ENCODE measurements at places on chromosomes 11 and 22. TPM values are rescaled to one million over a fixed set of nuclear protein-coding genes. Genes with fewer than 3 reads are reported as not detected.

The PGA5 gene
- not detected for total RNA-seq

- H3K4me3 ChIP-seq = no peak overlapping the region
- H3K27ac ChIP-seq = no peak overlapping the region
- no peaks in the 10 kb centered on the region for H3K36me3 ChIP-seq
- no peaks in the 10 kb centered on the region for H3K4me1 ChIP-seq
- H3K27me3 ChIP-seq = no peaks in the 10 kb centered on the region
Observed at GRCh38 chr11:8283465-8284230, 20.0 kb upstream of the LMO1 start.

The SLC25A22 gene
- 9.9 TPM for total RNA-seq

DNA sequence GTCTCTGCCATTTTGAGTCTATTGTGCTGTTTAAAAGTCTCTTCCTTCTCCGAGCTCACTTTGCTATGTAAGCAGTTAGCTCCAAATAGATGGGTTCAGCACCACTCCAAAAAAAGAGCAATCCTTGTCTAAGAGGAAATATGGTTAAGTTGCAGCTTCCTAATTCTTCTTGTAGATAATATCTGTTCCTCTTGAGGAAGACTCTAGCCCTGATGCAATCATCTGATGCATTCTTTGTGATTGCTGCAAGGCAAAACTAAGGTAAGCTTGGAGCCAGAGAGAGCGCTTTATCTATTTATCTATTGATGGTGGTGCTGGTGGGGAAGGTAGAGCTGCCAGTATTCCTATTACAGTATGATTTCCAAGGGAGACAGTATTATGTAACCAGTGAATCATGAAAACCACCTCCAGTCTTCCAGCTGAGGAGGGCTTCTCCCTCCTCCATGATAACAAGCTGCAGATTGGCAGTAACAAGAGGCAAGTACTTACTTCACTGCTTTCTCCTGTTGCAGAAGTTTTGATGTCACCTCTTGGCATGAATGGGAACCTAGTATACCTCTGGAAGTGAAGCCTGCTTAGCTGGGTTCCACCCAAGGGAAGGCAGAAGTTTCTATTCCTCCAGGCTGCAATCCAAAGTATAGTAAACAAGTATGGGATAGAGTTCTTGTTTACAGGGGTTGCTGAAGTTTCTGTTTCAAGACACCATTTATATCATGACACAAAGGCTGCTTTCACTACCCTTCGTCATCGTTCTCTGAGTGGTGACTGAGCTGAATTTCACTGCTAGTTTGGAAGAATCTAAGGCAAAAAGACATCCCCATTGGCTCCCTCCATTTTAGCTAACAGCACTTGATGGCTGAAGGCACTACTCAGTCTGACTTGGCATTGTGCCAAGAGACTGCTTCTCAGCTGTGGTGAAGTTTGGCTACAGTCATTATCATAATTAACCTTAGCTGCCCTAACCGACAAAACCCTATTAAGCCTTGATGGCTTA lies 49.7 kb downstream of the FDX1 start:
- no peak overlapping the region for H3K27ac ChIP-seq
- DNase-seq = peak; percentile 48
- H3K27me3 ChIP-seq = no peaks in the 10 kb centered on the region
- H3K36me3 ChIP-seq = no peaks in the 10 kb centered on the region
- H3K4me1 ChIP-seq = no peaks in the 10 kb centered on the region

DNA sequence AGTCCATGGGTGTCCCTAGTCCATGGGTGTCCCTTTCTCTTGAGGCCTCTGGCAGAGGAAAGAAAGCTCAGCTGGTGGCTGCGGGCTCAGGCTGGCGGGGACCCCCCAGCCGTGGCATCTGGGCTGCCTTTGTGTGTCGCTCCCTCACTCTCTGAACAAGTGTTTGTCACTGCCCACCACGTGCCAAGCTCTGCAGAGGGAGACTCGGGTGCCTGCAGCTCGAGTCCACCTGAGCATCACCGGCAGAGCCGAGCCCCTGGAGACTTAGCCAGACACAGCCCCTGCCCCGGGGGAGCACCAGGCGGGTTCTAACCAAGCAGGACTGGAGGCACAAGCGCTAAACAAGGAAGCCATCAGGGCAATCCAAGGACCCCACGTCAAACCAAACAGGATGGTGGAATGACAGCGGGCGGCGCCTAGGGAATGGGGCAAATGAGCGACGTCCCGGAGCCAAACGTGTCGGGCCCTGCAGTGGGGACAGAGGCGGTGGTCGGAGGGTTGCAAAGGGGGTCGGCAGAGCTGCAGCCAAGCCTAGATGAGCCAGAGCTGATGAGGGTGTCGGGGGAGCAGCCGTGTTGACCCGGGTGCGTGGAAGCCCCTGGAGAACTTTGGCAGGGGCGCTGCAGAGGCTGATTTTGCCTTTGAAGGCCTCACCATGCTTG lies 2.1 kb upstream of the GRAMD4 start:
- no peak overlapping the region for H3K4me3 ChIP-seq
- no peaks in the 10 kb centered on the region for H3K36me3 ChIP-seq
- H3K4me1 ChIP-seq = no peaks in the 10 kb centered on the region
- no peaks in the 10 kb centered on the region for H3K27me3 ChIP-seq

The MRGPRX4 gene
- not detected for total RNA-seq

GRCh38 chr22:30283342-30283741 lies 6.0 kb downstream of the CASTOR1 start:
- no peak for DNase-seq
- H3K4me1 ChIP-seq = peaks cover under 1% of the 10 kb centered on the region
- no peaks in the 10 kb centered on the region for H3K36me3 ChIP-seq
- H3K4me3 ChIP-seq = no peak overlapping the region
- H3K27me3 ChIP-seq = no peaks in the 10 kb centered on the region
- no peak overlapping the region for H3K27ac ChIP-seq

DNA sequence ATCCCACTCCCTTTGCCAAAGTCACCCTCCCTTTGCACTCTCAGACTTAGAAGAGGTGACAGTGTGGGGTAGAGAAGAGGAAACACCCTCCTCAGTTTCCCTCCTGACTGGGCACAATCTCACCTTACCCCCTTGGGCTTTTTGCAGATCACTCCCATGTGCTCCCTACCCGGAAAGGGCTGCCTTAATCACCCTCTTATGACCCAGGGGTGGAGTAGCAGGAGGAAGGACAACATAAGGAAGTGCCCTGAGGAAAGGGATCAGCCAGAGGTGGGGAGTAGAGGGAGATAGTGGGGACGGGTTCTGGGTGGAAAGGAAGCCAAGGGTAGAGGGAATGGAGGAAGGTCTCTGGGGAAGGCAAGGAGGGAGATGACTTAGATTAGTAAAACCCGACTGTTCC lies 52.0 kb downstream of the NRXN2 start:
- no peak overlapping the region for H3K4me3 ChIP-seq
- peaks cover 20% of the 10 kb centered on the region for H3K27me3 ChIP-seq
- no peak overlapping the region for H3K27ac ChIP-seq
- no peak for DNase-seq

The MUC6 gene
- total RNA-seq = not detected

DNA sequence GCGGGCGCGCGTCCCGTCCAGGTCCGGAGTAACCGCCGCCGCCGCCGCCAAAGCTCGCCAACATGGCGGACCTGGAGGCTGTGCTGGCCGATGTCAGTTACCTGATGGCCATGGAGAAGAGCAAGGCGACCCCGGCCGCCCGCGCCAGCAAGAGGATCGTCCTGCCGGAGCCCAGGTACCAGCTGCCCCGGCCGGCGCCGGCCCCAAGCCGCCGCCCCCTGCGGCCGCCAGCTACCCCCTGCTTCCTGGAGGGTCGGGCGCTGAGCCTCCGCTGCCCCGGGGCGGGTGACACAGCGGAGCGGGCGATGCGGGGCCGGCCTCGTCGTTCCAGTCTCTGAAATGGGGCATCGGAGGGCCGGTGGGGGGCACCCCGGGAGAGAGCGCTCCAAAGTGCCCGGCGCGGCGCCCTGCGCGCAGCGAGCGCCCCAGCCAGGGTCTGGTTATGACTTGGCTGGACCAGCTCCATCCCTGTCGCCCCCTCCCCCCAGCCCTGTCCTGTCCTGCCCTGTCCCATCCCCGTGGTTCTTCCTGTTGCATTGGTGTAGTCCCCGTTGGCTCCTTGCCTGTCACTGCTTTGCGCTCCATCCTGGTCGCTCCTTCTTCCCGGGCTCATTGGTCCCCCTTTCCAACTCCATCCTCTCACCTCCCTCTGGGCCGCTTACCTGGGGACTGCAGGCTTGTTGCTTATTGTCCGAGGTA lies 653 bp downstream of the GRK3 start:
- DNase-seq = peak; percentile 24
- H3K36me3 ChIP-seq = no peaks in the 10 kb centered on the region
- H3K27ac ChIP-seq = no peak overlapping the region
- H3K4me1 ChIP-seq = peaks cover 3% of the 10 kb centered on the region
- peak overlapping the region; percentile 64 for H3K4me3 ChIP-seq
- H3K27me3 ChIP-seq = peaks cover 5% of the 10 kb centered on the region

DNA sequence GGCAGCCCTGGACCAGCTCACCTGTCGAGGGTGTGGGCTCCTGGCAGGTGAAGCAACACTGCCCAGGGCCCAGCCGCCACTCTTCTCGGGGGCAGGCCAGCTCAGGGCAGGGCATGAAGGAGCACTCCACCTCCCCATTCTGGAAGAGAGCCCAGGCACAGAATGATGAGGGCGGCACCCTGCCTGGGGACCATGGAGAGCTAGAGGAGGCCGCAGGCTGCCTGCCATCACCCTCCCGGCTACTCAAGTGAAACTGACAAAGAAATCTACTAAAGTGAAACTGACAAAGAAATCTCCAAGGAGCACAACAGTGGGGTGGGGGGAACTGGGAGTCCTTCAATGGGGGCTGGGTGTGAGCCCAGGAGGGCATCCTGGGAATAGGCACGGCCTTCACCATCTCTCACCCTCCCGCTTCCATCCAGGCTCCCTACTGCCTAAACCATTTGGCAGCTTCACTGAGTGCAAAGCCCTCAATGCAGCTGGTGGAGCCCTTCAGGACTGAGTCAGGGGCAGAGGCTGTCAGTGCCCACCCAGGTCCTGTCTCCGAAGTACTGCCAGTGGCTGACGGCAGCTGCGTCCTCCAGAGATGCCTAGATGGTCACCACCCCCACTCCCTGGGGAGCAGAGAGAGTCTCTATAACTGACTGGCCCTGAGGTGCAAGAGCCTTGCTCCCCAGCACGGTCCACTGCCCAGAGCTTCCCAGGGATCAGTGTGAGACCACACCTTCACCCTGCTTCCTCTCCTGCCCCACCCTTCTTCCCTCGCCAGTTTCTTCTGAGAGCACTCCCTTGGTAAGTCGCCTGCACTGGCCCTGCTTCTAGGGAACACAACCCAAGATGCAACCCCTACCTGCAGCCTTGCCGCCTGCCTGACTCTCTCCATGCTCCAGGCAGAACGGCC lies 21.7 kb downstream of the VWCE start:
- H3K4me1 ChIP-seq = no peaks in the 10 kb centered on the region
- no peaks in the 10 kb centered on the region for H3K27me3 ChIP-seq
- H3K4me3 ChIP-seq = no peak overlapping the region
- H3K36me3 ChIP-seq = no peaks in the 10 kb centered on the region
- no peak overlapping the region for H3K27ac ChIP-seq

GRCh38 chr11:125093502-125093901 lies 17.9 kb downstream of the TMEM218 start:
- H3K4me3 ChIP-seq = no peak overlapping the region
- no peak for DNase-seq
- no peaks in the 10 kb centered on the region for H3K27me3 ChIP-seq
- H3K4me1 ChIP-seq = peaks cover 12% of the 10 kb centered on the region
- H3K27ac ChIP-seq = no peak overlapping the region

DNA sequence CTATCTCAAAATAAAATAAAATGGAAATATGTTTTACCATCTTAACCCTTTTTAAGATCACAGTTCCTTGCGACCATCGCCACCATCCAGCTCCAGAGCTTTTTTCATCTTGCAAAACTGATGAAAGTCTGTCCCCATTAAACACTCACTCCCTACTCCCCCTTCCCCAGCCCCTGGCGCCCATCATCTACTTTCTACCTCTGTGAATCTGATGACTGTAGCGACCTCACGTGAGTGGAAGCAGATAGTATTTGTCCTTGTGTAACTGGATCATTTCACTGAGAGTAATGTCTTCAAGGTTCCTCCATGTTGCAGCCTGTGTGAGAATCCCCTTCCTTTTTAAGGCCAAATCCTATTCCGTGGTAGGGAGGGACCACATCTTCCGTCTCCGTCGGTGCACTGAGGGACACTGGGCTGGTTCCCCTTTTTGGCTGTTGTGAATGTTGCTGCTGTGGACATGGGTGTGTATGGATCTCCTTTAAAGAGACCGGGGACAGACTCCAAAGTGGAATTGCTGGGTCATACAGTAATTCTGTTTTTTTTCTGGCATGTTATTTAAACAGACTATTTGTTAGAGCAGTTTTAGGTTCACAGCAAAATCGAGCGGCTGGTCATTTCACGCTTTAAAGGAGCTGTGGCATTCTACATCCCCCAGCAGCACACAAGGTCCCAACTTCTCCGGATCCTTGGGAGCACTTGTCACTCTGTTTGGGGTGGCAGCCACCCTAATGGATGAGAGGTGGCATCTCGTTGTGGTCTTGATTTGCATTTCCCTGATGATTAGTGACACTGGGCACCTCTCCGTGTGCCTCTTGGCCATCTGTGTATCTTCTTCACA lies 120.0 kb downstream of the KCNQ1 start:
- H3K27me3 ChIP-seq = no peaks in the 10 kb centered on the region
- DNase-seq = no peak
- no peak overlapping the region for H3K27ac ChIP-seq
- H3K36me3 ChIP-seq = no peaks in the 10 kb centered on the region
- H3K4me1 ChIP-seq = no peaks in the 10 kb centered on the region

- no peaks in the 10 kb centered on the region for H3K36me3 ChIP-seq
- no peak overlapping the region for H3K4me3 ChIP-seq
- DNase-seq = no peak
- H3K27me3 ChIP-seq = peaks cover 6% of the 10 kb centered on the region
- no peak overlapping the region for H3K27ac ChIP-seq
Observed at GRCh38 chr22:44254811-44255210, 57.9 kb downstream of the SHISAL1 start.

DNA sequence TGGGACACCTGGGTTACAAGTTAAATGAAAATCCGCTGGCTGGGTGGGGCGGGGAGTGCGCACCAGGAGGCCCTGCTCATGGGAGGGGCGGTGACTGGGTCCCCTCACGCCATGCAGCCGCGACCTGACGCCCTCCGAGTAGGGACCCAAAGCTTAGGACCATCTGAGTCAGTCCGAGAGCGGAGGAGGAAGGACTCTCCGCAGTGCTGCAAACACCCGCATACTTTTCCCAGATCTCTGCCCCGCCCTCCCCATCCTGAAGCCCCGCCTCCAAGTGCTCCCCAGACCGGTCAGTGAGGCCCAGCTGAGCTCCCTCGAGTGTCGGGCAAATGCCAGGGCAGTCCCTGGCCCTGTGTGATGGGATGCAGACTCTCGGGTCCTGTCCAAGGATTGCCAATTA lies 6.6 kb upstream of the FLI1 start:
- DNase-seq = no peak
- H3K36me3 ChIP-seq = no peaks in the 10 kb centered on the region
- H3K4me1 ChIP-seq = peaks cover 10% of the 10 kb centered on the region
- H3K4me3 ChIP-seq = peak overlapping the region; percentile 31

GRCh38 chr22:49372530-49373288 lies 455.0 kb downstream of the BRD1 start:
- H3K4me3 ChIP-seq = no peak overlapping the region
- no peaks in the 10 kb centered on the region for H3K4me1 ChIP-seq
- no peaks in the 10 kb centered on the region for H3K36me3 ChIP-seq

The MMP11 gene
- total RNA-seq = 8.8 TPM
